SK-MEL-5 (cell line): ENCODE measurements at places on chromosomes 1 and 21. TPM values are rescaled to one million over a fixed set of nuclear protein-coding genes. Genes with fewer than 3 reads are reported as not detected.

Gene PRKCZ
- 19.8 and 25.0 TPM in 2 replicates for total RNA-seq

Gene MPZL1
- total RNA-seq, result 104 and 123 TPM in 2 replicates

Gene RCAN1
- 47.8 and 55.0 TPM in 2 replicates for total RNA-seq

Gene LENEP
- total RNA-seq, result 0.48 and 1.2 TPM in 2 replicates

Gene IFI16
- total RNA-seq, result 91.7 and 103 TPM in 2 replicates

DNA sequence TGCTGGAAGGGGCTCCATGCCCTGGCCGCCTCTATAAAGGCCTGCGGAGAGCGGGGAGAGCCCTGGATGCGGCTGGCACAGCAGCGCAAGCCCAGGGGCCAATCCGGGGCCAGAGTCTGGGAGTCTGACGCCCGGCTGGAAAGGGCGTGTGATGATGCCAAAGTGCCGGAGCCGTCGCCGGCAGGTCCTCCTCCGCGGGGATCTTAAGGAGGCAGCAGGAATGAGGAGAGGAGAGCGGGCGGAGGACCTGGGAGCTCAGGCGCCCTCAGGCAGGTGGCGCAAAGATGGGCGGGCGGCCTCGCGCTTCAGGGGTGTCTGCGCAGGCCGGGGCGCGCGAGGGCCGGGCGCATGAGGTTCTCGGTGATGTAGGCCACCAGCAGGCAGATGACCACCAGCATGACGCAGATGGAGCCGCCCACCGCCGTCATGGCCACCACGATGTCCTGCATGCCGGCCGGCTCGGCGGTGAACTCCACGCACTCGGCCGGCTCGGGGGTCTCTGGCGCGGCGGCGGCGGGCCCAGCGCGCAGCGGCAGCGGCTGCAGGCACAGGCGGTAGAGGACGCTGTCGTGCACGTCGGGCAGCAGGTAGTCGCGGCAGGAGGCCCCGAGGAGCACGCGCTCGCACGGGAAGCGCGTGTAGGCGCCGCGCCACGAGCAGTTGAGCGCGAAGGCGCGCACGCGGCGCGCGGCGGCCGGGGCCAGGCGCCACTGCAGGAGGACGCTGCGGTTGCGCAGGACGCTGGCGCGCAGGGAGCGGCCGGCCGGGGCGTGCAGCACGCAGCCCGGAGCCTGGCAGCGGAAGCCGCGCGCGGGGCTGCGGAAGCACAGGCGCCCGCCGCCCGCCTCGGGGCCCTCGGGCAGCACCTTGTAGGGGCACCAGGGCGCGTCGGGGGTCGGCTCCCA lies 653 bp downstream of the FNDC10 start:
- peak; percentile 27 for DNase-seq

DNA sequence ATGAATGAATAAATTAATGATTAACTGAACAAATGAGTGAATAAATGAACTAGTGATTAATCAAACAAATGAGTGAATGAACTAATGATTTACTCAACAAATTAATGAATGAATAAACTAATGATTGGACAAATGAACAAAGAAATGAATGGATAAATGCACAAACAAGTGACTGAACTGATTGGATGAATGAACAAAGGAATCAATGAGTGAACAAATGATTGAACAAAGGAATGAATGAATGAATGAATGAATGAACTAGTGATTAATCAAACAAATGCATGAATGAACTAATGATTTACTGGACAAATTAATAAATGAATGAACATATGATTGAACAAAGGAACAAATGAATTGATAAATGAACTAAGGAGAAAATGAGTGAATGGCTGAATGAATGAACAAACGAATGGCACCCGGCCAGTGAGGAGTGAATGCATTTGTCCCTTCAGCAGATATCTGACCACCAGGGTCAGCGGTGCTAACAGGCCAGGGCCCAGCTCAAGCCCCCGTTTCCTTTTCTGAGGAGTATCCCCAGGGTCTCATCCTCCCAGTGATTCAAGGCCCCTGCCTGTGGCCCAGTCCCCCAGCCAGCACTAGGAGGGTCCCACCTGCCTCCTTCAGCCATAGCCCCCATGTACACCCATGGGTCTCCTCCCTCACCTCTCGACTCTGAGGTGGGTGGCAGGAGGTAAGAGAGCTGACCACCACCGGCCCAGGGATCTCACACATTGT lies 49.9 kb downstream of the WNT9A start:
- DNase-seq, result no peak

DNA sequence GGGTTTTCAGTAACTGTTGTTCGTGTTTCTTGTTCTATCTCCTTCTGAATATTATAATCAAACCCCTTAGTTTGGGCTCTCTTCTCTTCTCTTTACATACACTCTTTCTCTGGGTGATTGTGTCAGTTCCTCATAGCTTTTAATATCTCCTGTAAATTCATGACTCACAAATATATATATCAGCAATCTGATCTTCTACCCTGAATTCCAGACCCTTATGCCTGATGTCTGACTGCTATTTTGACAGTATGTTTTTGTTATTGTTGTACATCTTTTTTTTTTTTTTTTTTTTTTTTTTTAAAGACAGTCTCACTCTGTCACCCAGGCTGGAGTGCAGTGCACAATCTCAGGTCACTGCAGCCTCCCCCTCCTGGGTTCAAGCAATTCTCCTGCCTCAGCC lies 70.8 kb upstream of the MPC2 start:
- DNase-seq, result no peak

DNA sequence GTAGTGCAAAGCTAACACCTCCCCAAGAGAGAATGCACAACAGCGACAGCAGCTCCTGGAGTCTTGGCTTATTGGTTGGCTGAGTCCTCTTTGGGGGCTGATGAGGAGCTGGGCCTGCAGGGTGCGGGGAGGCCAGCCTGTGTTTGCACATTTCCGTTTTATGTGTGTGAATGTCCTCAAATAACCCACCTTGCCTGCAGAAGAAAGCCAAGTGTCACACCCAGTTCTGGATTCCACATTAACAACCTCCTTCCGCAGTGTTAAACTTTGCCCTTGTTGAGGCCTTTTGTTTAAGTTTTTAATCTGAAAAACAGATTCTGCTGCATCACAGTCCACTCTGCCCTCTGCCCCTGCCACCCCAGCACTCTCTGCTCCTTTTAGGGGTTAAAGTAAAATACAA lies 274.5 kb downstream of the TM2D1 start:
- DNase-seq, result no peak

- no peak for DNase-seq
Observed at GRCh38 chr21:10464975-10465374, 56.4 kb upstream of the TPTE start.

DNA sequence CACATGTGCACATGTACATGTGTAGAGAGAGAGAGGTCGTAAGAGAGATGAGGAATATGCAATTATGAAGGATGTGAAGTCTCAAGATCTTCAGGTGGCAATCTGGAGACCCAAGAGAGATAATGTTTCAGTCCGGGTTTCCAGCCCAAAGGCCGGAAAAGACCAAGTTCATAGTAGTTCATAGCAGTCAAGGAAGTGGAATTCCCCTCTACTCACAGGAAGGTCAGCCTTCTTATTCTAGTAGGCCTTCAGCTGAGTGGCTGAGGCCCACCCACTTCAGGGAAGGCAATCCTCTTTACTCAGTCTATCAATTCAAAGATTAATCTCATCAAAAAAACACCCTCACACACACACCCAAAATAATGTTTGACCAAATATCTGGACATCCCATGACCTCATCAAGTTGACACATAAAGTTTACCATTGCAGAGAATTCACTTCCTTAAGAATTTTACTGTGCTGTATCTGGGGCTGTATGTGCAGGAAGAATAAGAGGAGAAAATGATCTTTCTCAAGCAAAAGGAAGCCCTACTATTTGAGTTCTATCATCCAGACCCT lies 114.6 kb downstream of the TNFSF18 start:
- no peak for DNase-seq

- DNase-seq, result no peak
Observed at GRCh38 chr1:241310451-241310850, 46.6 kb downstream of the RGS7 start.

DNA sequence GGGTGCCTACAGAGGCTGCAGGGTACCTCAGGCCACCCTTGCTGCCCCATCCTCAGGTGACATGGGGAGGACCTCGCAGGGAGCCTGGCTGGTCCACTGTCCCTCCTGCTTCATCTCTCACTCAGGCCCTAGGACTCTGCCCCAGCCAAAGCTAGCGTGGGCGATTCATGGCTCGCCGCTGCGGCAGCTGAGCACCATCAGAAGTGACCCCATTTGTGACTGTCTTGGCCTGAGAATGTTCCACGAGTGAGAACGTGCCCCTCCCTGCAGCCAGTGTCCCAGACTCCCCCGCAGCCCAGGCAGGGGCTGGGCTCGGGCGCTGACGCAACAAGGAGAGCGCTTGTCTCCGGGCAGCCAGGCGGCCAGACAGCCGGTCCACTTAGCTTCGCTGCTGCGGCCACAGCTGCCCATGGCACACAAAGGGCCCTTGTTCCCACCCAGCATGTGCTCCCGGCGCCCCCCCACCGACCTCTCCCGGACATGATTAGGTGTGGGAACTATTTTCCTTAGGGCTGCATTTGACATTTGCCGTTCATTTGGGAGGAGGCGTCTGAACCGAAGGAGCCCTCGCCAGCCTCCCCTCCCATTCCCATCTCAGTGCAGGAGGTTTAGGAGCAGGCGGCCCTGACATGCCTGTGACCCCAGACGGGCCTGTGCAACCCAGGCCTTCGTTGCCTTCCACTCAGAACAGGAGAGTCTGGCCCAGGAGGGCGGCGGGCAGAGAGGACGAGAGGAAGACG lies 19.3 kb upstream of the POFUT2 start:
- DNase-seq, result peak; percentile 95

- DNase-seq, result no peak
Observed at GRCh38 chr1:22855668-22856606, 116.7 kb downstream of the LACTBL1 start.

DNA sequence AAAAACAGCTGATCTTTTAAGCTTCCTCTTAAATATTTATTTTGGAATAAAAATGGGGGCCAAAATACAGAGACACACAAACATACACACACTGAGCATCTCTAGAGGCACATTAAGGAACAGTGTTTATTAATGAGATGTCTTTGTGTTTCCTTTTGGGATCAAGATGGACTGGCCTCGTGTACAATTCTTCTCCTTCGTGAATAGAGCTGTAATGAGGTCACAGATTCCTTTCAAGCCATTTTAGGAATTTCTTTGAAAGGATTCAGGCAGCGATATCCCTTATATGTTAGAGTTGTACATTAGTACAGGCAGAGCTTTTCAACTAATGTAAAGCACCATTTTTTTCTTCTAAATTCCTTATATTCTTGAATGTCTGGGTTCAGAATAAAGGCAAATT lies 295.7 kb downstream of the CHRM3 start:
- DNase-seq, result no peak
